Dermis microvascular lymphatic vessel endothelial cell (primary cell): ENCODE measurements at places on chromosomes 7 and 10. TPM values are rescaled to one million over a fixed set of nuclear protein-coding genes. Genes with fewer than 3 reads are reported as not detected.

The SPDYE3 gene
- not detected in 2 replicates for total RNA-seq

The CEP55 gene
- 11.6 and 37.1 TPM in 2 replicates for total RNA-seq

The CCDC146 gene
- 0.26 and 1.5 TPM in 2 replicates for total RNA-seq

The FGF8 gene
- total RNA-seq, result not detected in 2 replicates

The PPA1 gene
- 109 and 147 TPM in 2 replicates for total RNA-seq

The ADCYAP1R1 gene
- under 0.01 TPM in 2 replicates for total RNA-seq

The GPNMB gene
- 0.13 TPM in 1 of 2 replicates, not detected in the other for total RNA-seq

The TMEM236 gene
- 0.38 and 0.64 TPM in 2 replicates for total RNA-seq

The FGFBP3 gene
- total RNA-seq, result 0.13 and 0.51 TPM in 2 replicates

The ATP6V0E2 gene
- 7.1 and 12.7 TPM in 2 replicates for total RNA-seq

The SH2D4B gene
- under 0.01 and 0.13 TPM in 2 replicates for total RNA-seq

The AGBL3 gene
- total RNA-seq, result 0.51 and 1.0 TPM in 2 replicates

The NEUROD6 gene
- total RNA-seq, result not detected in 2 replicates

The GRM8 gene
- under 0.01 TPM in 1 of 2 replicates, not detected in the other for total RNA-seq

The GNG11 gene
- total RNA-seq, result 326 and 460 TPM in 2 replicates

The FAM237B gene
- total RNA-seq, result not detected in 2 replicates

The NRCAM gene
- total RNA-seq, result 1.5 and 3.3 TPM in 2 replicates

The WEE2 gene
- total RNA-seq, result under 0.01 and 0.13 TPM in 2 replicates

The METTL27 gene
- total RNA-seq, result 0.90 and 1.0 TPM in 2 replicates

The FAM131B gene
- total RNA-seq, result 0.13 TPM in 2 replicates

The FAM241B gene
- 0.25 and 0.39 TPM in 2 replicates for total RNA-seq

The CDC14C gene
- under 0.01 TPM in 1 of 2 replicates, not detected in the other for total RNA-seq

The NPSR1 gene
- total RNA-seq, result not detected in 2 replicates

The ZCWPW1 gene
- total RNA-seq, result 0.76 and 0.77 TPM in 2 replicates

The STOX1 gene
- total RNA-seq, result 0.13 and 0.38 TPM in 2 replicates

The CREB5 gene
- 3.0 and 4.7 TPM in 2 replicates for total RNA-seq

The PNLIPRP1 gene
- not detected in 2 replicates for total RNA-seq
